NT2/D1 (cell line): ENCODE measurements at places on chromosomes 12 and 14.
A peak's percentile ranks its signal among the peaks of the same experiment; 100 is the strongest.

DNA sequence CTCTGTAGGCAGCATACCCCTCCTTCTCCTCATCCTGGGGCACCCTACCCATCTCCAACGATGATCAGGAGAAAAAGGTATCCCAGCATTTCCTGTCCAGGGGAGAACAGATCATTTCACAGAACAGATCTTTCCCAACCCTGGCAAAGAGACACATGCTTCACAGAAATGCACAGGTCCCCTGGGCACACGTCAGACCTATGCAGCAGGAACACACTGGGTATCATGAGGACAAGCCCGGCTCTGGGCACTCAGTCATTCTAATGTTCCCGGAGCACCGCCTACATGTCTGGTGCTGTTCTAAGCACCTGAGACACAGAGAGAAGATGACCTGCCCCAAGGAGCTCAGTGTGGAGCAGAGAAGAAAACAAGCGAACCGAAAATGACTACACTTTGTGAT, 56.2 kb downstream of the ACTN1 start:
- DNase-seq, result no peak

- DNase-seq, result no peak
Observed at GRCh38 chr14:72902801-72903530, 9.1 kb upstream of the DPF3 start.

DNA sequence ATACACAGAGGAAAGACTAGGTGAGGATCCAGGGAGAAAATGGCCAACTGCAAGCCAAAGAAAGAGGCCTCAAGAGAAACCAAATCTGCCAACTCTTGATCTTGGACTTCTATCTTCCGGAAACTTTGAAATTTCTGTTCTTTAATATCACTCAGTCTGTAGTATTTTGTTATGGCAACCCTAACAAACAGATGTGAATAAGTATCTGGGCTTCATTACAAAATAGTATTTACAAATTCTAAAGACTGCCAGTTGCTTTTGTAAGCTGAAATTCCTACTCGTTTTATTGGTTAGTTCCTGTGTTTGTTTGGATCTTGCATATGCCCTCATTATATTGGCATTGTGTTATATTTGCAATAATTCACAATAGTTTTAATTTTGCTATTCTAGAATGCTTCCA, 143.2 kb upstream of the USP15 start:
- DNase-seq, result no peak

DNA sequence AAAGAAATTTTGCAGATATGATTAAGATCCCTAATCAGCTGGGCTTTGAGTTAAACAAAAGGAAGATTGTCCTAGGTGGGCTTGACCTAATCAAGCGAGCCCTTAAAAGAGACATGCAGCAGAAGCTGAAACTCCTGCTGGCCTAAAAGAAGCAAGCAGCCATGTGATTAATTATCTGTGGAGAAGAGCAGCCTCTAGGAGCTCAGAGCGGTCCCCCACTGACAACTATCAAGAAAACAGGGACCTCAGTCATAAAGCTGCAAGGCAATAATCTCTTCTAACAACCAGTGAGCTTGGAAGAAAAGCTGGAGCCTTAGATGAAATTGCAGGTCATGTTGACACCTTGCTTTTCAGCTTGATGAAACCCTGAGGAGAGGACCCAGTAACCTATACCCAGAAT, 288.9 kb upstream of the CLEC14A start:
- no peak for DNase-seq

DNA sequence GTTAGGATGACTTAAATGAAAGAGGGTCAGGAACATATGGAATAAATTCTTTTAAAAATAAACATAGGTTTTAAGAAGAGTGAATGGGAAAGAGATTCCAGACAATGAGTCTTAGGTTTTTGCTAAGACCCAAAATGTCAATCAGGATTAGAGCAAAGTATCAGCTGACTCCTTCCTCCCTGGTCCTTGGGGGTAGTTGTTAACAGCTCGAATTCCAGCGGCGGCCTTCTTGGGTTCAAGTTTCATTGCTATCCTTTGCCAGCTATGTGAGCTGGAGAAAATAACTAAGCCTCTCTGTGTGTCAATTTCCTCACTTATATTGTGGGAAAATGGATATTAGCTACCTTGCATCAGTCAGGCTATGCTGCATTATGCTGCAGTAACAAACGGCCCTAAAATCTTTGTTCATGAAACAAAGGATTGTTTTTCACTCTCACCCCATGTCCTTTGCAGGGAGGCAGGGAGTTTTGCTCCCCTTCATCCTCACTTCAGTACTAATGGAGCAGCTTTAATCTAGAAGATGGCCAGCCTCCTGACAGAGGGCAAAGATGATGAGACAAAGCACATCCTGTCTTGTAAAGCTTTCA, 83.8 kb upstream of the RFLNA start:
- no peak for DNase-seq

DNA sequence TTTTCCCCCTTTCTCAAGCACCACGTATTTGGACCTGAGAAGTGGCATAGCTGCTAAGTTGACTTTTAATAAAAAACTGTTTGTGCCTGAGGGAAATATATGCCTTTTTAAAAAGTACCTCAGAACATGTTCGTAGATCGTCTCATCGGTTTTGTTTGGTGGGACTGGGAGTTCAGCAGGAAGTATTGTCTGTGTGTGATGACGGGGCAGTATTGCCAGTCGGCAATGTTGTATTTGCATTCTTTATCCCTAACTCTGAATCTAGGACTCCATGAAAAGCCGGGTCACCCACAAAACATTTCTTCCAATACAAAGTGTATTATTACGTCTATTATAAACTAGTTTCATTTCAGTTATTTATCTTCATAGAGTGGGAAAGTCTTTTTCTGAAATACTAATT, 19.7 kb upstream of the FGD4 start:
- no peak for DNase-seq

DNA sequence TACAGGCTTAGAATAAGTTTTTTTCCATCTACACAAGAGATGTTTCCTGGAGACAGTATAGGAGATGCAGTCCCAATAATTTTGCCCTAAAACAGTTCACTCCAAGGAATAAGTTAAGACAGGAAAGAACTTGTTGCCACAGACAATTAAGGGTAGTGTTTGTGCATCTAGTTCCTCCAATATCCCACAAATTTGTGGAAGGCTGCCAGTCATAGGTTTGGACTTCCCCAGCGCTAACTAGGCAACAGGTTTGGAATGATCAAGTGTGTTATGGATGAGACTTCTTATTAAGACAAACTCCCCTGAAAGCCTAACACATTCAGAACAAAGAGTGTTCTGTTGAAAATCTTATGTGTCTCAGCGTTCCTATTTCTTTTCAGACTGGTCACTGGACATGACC, 611.0 kb downstream of the CCER1 start:
- DNase-seq, result no peak

DNA sequence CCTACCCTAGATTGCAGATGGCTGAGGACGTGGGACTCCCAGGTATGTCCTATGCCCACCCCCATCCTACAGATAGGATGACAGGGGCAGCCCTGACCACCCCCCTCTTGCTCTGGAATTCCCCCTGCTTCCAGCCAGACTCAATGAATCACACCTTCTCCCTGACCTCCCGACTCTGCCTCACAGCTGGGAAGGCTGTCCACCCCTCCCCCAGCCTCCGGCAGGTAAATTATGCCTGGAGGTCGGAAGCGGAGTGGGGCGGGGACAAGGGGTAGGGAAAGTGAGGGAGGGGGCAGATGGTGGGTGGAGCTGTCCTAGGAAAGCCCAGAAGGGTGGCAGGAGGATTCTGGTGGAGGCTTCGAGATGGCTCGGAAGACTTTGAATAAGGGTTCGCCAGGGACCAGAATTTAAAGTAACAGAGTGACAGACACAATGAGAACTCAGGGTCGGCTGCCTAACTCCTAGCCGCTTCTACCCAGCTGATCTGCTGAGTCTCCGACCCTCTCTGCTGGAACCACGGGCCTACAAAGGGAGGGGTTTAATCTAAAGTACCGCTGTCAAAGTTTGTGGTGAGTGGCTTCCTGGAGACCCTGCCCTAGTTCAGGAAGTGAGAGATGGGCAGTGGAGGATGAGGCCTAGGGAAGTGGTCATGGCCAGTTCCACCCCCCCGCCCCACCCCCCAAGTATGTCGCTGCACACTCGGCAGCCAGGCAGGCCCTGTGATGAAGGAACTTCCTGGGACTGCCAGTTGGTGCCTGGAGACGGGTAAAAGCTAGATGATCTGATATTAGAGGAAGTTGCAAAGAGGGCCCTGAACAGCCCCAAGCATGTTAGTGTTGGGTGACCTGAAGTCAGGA, 4.2 kb downstream of the PLEKHG3 start:
- peak; percentile 63 for DNase-seq

DNA sequence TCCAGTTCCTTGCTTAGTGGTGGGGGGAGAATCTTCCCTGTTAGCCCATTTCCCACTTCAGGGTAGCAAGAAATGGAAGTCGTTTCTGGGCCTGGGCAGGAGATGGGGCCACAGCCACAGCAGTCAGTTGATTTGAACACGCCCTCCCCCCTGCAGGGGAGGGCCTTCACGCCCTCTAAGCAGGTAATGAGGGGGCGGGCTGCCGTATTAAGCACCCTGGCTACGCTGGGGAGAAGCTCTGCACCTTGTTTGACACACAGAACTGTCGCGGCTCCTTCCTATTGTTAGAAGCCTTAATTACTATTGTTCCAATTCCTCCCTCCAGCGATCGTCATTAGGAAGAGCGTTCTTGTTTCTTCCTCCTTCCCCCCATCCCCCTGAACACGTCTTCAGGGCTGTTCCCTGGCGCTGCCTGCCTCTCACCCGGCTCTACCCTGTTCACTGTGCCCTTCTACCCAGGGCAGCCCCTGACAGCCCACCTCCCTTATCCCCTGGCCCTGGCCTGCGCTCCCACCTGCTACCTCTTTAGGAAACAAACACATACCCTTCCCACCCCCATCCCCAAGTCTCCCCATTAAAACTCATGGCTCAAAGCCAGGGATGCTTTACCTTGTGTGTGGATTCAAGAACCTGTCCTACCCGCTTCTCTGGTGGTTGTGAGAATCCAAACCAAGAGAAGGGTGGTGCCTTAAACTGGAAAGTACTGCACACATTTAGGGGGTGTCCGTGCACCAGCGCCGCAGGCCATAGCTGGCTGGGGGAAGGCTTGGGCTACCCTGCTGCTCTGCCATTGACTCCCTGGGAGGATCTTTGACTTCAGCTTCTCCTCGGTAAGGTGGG, 137.6 kb downstream of the TSPAN9 start:
- DNase-seq, result peak; percentile 91
